ENCODE measurements at places on chromosomes 12 and 14.

GRCh38 chr14:43369710-43370564, 1137.1 kb downstream of the FSCB start:
- H3K4me3 ChIP-seq, result no peak overlapping the region
- no peaks in the 10 kb centered on the region for H3K27me3 ChIP-seq
- no peaks in the 10 kb centered on the region for H3K4me1 ChIP-seq
- no peak overlapping the region for H3K27ac ChIP-seq
- no peak for DNase-seq

DNA sequence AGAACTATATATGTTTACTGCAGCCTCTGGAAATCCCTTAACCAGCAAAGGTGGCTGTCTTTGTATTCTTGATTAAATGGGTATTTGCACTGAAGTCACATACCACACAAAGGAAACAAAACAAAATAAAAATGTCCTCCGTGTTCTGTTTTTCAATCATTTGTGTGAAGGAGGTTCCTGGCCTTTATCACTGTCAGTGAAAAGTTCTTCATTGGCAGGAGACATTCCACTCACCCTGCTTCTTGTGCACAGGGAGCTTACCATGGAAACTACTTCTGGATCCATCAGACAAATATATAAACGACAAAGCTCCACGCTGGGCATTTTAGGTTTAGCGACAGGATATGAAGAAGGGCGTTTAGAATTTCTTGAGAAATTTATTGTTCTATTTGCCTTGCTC, 5.7 kb upstream of the NKX2-8 start:
- no peak overlapping the region for H3K4me3 ChIP-seq
- peaks cover 72% of the 10 kb centered on the region for H3K27me3 ChIP-seq
- H3K27ac ChIP-seq, result no peak overlapping the region
- DNase-seq, result no peak

- no peak overlapping the region for H3K27ac ChIP-seq
- no peak overlapping the region for H3K4me3 ChIP-seq
- H3K36me3 ChIP-seq, result no peaks in the 10 kb centered on the region
- no peaks in the 10 kb centered on the region for H3K4me1 ChIP-seq
Observed at GRCh38 chr12:66931091-66931490, 252.2 kb upstream of the GRIP1 start.

- peaks cover 31% of the 10 kb centered on the region for H3K4me1 ChIP-seq
- no peak overlapping the region for H3K4me3 ChIP-seq
- H3K36me3 ChIP-seq, result peaks cover 82% of the 10 kb centered on the region
- no peak for DNase-seq
Observed at GRCh38 chr12:104340925-104341611, 37.5 kb downstream of the EID3 start.

DNA sequence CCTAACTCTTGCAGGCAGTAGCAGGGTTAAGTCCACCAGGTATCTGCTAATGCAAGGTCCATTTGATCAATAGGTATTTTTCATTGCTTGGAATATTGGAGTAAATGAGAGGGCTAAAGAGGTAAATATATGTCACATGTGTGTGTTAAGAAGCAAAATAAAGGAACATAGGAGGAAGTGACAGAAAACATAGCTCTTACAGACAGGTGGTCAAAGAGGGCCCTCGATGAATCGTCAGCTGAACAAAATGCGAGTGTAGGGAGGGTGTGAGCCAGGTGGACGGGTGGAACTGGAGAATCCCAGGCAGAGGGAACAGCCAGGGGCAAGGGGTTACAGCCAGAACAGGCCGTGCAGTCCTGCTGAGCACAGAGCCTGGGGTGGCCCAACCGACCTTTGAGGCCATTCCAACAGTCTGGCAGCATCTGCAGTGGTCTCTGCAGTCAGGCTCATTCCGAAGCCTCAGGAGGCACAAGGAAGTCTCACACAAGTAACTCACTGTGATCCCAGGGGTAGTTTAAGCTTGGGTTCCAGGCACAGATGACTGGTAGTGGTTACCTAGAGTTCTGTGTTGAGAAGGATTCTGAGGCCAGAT, 43.2 kb downstream of the CCDC88C start:
- H3K4me1 ChIP-seq, result no peaks in the 10 kb centered on the region
- no peak overlapping the region for H3K27ac ChIP-seq

- H3K4me1 ChIP-seq, result peaks cover 32% of the 10 kb centered on the region
- H3K4me3 ChIP-seq, result no peak overlapping the region
- DNase-seq, result peak; percentile 86
- H3K27me3 ChIP-seq, result no peaks in the 10 kb centered on the region
- H3K36me3 ChIP-seq, result no peaks in the 10 kb centered on the region
Observed at GRCh38 chr12:93183940-93184671, 193.6 kb upstream of the NUDT4 start.

DNA sequence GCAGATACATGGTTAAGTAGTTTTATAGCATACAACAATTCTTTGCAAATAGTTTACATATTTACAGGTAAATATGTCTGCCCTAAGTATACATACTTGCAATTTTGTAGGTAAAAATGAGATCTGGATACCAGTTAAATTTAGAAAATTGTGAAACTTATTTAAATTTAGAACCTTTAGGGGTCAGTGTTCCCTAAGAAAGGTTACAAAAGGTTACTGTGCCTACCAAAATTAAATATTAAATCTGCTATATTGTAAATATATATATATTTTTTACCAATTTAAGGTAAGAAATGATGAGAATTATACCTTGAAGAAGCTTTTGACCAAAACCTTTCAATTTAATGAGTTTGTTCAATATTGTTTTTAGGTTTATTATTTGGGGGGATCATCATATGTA, 54.0 kb downstream of the MIPOL1 start:
- no peaks in the 10 kb centered on the region for H3K4me1 ChIP-seq
- no peak for DNase-seq
- no peak overlapping the region for H3K4me3 ChIP-seq
- no peaks in the 10 kb centered on the region for H3K27me3 ChIP-seq
- no peak overlapping the region for H3K27ac ChIP-seq

DNA sequence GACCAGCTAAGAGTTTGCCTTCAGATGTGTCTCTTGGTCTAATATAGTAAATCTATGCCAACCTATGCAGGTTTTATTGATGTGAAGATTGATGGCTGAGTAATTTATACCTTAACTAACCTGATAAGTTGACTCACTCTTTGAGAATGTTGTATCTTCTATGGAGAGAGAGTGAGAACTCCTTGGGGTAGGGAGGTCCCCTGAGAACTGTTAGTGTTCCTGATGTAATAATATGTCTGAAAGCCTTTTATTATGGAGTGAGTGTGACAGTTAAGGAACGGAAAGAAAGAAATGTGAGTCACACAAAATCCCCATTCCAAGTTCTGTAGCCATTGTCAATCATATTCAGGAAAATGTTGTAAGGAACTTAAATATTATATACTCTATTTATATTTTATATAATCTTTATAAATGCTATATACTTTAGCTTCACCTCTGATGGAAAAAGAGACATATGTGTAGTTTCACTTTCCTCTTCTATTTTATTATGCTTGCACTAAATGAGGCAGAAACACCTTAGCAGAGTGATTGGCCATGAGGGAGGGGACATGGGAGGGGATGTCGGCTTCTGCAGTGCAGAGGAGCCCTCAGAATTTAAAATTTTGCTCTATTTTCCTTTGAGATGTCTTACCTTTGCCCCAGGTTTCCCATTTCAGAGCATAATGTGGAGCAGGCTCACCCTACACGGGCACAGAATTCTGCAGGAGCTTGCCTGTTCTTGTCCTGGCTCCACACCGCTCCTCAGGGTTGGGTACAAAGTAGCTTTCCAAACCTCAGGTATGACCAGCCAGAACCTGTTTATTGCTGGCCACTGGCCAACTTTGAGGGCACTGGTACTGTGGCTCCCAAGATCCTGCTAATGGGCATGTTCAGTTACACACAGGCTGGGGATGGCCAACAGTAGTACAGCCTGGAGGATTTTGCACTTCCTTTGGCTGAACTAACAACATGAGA, 57.7 kb downstream of the ARF6 start:
- no peak overlapping the region for H3K4me3 ChIP-seq
- no peaks in the 10 kb centered on the region for H3K36me3 ChIP-seq
- no peaks in the 10 kb centered on the region for H3K27me3 ChIP-seq
- no peak for DNase-seq
- no peak overlapping the region for H3K27ac ChIP-seq
- H3K4me1 ChIP-seq, result no peaks in the 10 kb centered on the region

DNA sequence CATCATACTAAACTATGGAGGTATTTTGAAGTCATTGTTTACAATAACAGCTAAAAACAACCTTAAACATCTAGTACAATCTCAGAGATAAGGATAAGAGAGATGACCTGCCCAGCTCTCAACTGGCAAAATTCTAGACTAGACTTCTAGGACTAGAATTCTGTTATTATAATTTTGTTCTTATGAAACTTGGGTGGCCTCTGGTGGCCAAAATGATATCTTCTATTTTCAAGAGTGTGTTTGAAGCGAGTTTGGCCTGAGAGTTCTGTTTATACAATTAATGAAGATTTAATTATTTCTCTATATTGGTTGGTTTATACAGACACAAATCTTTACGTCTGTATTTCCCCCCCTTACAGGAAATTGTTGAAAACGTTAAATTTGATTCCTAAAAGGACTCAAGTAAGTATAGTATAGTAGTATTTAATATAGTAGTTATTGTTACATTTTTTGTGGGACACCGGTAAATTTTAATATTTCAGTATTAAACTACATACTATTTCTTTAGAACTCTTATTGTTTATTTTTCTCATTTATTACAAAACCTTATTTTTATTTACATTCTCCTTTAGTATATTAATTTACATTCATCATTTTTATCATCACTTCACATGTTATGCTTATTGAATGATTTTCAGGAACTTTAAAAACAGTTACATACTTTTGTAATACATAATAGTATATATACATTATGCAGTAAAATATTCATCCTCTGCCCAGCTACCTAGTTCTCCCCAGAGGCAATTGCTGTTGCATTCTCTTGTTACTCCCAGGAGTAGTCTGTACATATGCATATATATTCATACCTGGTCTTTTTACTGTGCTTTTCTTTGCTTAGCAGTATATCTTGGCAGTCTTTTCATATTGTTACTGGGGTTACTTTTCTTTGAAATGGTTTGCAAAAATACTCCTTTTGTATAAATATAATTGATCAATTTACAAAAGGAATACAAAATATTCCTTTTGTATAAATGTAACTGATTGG, 6.6 kb downstream of the PPHLN1 start:
- DNase-seq, result no peak
- no peak overlapping the region for H3K4me3 ChIP-seq
- peaks cover 4% of the 10 kb centered on the region for H3K36me3 ChIP-seq
- H3K27me3 ChIP-seq, result no peaks in the 10 kb centered on the region
- H3K27ac ChIP-seq, result no peak overlapping the region

DNA sequence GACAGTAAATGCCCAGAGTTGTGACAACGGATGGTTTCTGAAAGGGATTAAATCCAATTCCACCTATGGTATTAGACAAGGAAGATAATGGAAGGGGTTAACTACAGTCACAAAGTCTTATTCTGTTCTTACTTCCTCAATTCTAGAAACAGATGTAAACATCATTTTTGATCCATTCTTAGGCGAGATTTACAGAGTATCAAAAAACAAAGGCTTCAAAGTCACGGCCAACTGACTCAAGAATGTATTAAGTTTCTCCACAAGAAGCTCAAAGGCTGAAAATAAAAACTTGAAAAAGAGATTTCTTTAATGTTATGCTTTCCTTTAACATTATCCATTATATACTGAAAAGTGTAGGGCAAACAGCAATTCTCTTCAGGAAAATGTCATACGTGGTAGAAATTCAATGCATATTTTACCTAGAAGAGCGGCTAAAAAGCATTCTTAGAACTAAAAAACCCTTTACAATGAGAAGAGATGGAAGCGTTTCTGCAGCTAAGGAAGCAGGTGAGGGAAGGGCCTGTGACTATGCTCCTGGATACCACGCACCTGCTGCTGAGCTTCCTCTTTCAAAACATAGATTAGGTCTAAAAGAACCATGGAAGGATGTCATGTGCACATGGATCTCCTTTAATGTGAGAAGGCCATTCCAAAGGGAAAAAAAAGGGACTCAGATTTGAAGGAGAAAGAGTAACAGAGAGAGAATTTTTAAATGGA, 185.8 kb downstream of the STXBP6 start:
- no peak for DNase-seq
- no peaks in the 10 kb centered on the region for H3K4me1 ChIP-seq
- H3K4me3 ChIP-seq, result no peak overlapping the region
- H3K36me3 ChIP-seq, result no peaks in the 10 kb centered on the region

- DNase-seq, result no peak
- H3K36me3 ChIP-seq, result no peaks in the 10 kb centered on the region
- H3K4me1 ChIP-seq, result peaks cover 7% of the 10 kb centered on the region
- H3K4me3 ChIP-seq, result peak overlapping the region; percentile 57
- H3K27me3 ChIP-seq, result no peaks in the 10 kb centered on the region
Observed at GRCh38 chr14:100191584-100192249, 32.3 kb upstream of the DEGS2 start.

- no peaks in the 10 kb centered on the region for H3K27me3 ChIP-seq
- H3K27ac ChIP-seq, result no peak overlapping the region
- no peak overlapping the region for H3K4me3 ChIP-seq
- peak; percentile 70 for DNase-seq
Observed at GRCh38 chr12:47307680-47308399, 228.1 kb upstream of the AMIGO2 start.

GRCh38 chr14:69701857-69702256, 65.1 kb upstream of the SRSF5 start:
- no peak overlapping the region for H3K27ac ChIP-seq
- peaks cover 28% of the 10 kb centered on the region for H3K36me3 ChIP-seq
- H3K4me1 ChIP-seq, result peaks cover 21% of the 10 kb centered on the region
- no peaks in the 10 kb centered on the region for H3K27me3 ChIP-seq
- H3K4me3 ChIP-seq, result no peak overlapping the region

GRCh38 chr14:57865066-57865402, 858 bp downstream of the SLC35F4 start:
- H3K4me3 ChIP-seq, result peak overlapping the region; percentile 36
- no peak overlapping the region for H3K27ac ChIP-seq
- H3K36me3 ChIP-seq, result no peaks in the 10 kb centered on the region
- DNase-seq, result no peak
- peaks cover 19% of the 10 kb centered on the region for H3K4me1 ChIP-seq
- H3K27me3 ChIP-seq, result peaks cover 6% of the 10 kb centered on the region

DNA sequence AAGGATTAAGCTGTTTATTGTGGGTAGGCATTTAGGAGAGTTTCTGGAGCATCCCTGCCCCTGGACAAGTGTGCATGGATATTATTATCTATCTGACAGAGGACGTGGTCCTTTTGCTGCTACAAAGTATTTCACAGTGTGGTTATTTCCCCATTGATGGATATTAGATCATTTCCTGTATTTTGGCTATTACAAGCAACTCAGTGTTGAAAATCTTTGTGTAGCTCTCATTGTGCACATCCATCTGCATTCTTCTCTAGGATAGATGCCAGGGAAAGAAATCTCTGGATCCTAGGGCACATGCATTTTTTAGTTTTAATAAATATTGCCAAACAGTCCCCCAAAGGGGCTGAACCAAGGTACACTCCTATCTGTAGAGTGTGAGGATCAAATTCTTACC, 154.3 kb upstream of the SRRM4 start:
- no peak overlapping the region for H3K27ac ChIP-seq
- H3K27me3 ChIP-seq, result no peaks in the 10 kb centered on the region
- H3K4me3 ChIP-seq, result no peak overlapping the region

GRCh38 chr12:120110550-120111501, 5.7 kb downstream of the RAB35 start:
- H3K27me3 ChIP-seq, result no peaks in the 10 kb centered on the region
- peak; percentile 75 for DNase-seq
- peaks cover 7% of the 10 kb centered on the region for H3K36me3 ChIP-seq
- H3K4me1 ChIP-seq, result peaks cover 50% of the 10 kb centered on the region
